ENCODE measurements at places on chromosomes 2 and 18.

- no peak for DNase-seq
Measured at GRCh38 chr2:222807431-222807830, 53.4 kb upstream of the ACSL3 start.

- no peak for DNase-seq
Measured at GRCh38 chr18:62735387-62735786, 20.0 kb downstream of the PHLPP1 start.

DNA sequence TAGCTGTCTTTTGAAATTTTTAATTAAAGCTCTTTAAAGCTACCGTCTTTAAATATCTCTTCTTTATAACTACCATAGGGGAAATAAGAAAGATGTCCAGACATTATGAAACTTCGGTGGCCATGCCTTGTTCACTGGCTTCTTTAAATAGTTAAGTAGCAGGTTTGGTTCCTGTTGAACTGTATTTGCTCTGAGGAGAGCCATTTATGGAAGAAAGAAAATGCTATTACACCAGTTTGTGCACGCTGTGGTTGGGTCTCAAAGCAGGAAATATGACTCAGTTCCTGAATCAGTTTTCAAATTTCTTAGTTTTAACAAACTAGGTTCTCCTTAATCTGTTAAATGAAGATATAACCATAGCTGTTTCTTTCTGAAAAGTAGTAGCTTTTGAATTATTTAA lies 12.2 kb downstream of the ARPC2 start:
- DNase-seq, result no peak

- DNase-seq, result no peak
Measured at GRCh38 chr2:25895610-25896009, 17.3 kb upstream of the ASXL2 start.

DNA sequence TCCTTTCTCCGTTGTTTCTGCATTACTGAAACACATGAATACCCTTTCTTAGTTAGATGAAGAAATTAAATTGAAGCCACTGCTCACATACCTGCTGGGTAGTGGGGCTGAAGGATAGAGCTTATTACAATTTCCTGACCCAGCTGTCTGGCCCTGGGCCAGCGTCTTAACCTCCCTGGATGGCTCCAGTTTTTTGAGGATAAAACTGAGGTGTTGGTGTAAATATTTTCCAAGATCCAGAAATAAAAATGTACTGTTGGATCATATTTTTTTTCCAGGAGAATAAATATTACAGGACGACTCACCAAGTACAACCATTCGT lies 3.5 kb downstream of the RNF144A start:
- no peak for DNase-seq

GRCh38 chr2:25623361-25623760 lies 50.0 kb downstream of the DTNB start:
- no peak for DNase-seq

GRCh38 chr2:74333175-74333574 lies 10.0 kb downstream of the SLC4A5 start:
- DNase-seq, result no peak

GRCh38 chr2:3144856-3145255 lies 232.8 kb downstream of the EIPR1 start:
- no peak for DNase-seq
